ENCODE measurements at places on chromosomes 2 and 18.

- no peak for DNase-seq
Measured at GRCh38 chr2:102337481-102338386, 17.9 kb upstream of the IL18R1 start.

DNA sequence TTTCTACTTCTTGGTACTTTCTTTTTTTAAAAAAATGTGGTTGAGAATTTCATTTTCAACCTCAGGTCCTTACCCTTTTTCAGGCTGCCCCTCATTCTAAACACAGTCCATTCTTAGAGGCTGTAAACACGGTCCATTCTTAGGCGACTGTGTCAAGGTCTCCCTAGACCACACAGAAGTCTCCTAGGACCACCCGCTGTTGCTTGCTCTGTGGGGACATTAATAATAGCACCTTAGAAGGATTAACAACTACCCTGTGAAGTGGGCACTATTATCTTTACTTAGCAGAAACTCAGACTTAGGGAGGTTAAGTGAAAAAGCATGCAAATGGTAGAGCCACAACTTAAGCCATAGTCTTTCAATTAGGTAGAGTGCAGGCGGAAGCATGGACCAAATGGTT, 91.7 kb downstream of the RBMS1 start:
- no peak for DNase-seq

DNA sequence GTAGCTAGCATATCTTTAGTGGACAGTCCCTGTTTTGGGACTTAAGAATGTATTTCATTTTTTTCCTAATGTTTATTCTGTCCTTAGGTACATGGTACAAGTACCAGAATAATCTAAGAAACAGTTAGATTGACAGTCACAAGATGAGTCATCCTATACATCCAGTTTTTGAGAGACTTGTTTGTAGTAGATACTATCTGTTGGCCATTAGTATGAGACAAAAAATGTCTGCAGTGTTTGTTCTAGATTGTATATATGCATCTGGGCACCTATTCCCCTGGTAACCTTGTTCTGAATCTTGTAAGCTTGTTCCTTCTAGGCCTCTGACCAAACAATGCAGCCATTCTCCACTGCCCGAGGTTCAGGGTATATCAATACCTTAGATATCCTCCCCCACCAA, 1343.5 kb downstream of the SUCLG1 start:
- DNase-seq = no peak

- DNase-seq = no peak
Measured at GRCh38 chr18:74395648-74396154, 61.4 kb downstream of the DIPK1C start.

DNA sequence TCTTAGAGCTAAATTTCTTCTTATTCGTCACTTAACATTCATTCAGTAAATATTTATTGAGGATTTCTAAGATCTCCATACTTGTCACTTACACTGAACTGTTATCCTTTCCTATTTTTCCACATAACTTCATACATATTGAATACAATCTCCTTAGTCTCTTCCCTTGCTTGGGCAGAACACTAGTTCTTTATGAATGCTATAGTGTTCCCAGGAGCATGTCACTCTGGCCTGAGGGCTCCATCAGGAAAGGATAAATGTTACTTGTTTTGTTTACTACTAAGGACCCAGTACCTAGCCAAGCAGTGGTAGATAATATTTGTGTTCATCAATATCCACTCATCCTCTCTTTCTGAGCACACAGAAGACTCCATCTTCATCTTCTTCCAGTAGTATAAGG, 544.7 kb downstream of the ZEB2 start:
- no peak for DNase-seq

- no peak for DNase-seq
Measured at GRCh38 chr2:37561615-37562569, 109.5 kb downstream of the CDC42EP3 start.

DNA sequence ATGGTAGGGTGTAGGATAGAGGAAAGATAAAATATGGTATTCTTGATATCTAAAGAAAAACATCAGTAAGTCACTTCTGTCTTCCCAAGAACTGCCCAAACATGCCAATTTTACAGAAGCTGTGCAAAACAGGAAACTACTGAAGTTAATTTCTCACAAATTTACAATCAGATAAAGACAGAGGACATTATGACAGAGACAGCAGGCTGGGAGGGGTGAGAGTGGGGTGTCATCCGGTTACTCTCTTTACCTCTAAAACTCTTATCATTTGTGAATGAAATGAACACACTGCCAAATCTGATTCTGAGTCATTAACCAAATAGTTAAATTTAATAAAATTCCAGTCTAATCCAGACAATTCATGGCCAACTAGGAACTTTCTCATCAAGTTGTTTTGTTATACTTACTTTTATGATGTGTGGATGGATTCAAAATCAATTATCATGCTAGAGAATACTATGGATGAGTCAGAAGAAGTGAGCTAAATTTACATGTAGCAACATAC, 323.2 kb upstream of the MEX3C start:
- DNase-seq = no peak

GRCh38 chr2:17538844-17539554, 1.5 kb upstream of the VSNL1 start:
- peak; percentile 29 for DNase-seq

GRCh38 chr2:72754628-72755320, 71.1 kb downstream of the EXOC6B start:
- no peak for DNase-seq

GRCh38 chr2:217468042-217468830, 534.6 kb downstream of the TNS1 start:
- no peak for DNase-seq

GRCh38 chr2:233449081-233449901, 95.0 kb downstream of the DGKD start:
- DNase-seq = no peak

- no peak for DNase-seq
Measured at GRCh38 chr2:144431998-144432397, 87.9 kb downstream of the ZEB2 start.

DNA sequence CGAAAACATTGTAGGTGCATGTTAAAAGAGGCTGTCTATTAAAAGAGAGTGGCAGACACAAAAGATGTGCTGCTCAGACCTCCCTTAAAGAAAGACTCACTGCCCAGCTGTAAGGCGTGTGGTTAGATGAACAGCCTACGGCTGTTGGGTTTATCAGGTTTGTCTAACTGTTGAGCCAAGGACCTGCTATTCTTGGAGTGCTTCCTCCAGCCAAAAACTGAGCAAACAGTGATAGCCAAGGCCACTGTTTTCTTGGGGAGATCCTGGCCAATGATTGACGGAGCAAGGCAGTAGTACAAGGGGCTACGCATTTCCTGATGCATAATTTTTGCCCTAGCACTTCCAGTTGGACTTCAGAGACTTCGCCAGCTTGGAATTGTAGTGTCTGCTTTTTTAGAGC, 1.4 kb upstream of the RAB3GAP1 start:
- DNase-seq = no peak

- no peak for DNase-seq
Measured at GRCh38 chr2:5433855-5434254, 258.3 kb upstream of the SOX11 start.

All from DMS 273 treated with DMSO at 0.1 percent for 48 hours (cell line).